Stimulated activated CD4-positive, alpha-beta T cell treated with anti-CD3 and anti-CD28 coated beads, Interleukin-4, amount 100 ng/mL, for 4 hours (primary cell): ENCODE measurements at places on chromosomes 4 and X.

- no peak for DNase-seq
These were observed 108.1 kb upstream of the SPRY1 start for GRCh38 chr4:123288309-123289025.

GRCh38 chr4:151340751-151341385 is 15.5 kb upstream of the SH3D19 start:
- DNase-seq, result no peak

- DNase-seq, result no peak
These were observed 194.3 kb upstream of the PGRMC2 start for GRCh38 chr4:128481752-128482480.

GRCh38 chr4:121272526-121272925 is 108.3 kb downstream of the QRFPR start:
- DNase-seq, result no peak

GRCh38 chr4:122928930-122929329 is 6.5 kb upstream of the NUDT6 start:
- DNase-seq, result no peak

DNA sequence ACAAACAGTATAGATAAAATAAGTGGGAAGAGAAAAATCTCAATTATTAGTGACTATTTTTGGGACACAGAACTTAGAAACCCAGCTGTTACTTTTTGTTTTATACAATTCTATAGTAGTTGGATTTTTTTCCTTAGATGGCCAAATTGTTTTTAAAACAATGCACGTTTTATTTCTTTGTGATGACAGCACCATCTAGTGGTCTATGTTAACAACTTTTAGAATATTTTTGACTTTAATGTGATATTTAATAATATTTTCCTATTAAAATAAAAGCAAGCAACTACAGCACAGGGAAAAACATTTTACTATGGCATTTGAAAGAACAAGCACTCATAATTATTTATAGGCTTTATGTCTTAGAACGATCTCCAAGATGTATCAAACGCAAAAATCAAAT is 5.6 kb upstream of the SMIM31 start:
- DNase-seq, result no peak

- DNase-seq, result no peak
These were observed 40.3 kb downstream of the OSTC start for GRCh38 chr4:108690738-108691137.

DNA sequence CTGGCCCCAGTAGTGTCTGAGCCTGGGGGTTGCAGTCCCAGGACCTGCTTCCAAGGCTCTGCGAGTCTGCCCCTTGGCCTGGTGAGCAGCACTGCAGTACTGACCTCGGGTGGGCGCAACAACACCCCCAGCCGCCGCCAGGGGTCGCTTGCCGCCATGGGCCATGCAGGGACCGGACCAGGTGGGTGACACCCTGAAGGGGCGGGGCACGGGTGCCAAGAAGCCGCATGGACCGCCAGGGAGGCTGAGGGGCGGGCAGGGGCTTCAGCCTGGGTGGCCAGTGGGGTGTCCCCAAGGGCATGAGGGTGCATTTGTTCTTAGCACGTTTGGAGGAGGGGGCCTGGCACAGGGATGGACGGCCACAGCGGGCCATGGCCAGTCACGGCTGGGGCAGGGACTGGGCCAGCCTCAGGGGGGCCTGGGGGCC is 25.0 kb downstream of the TACC3 start:
- DNase-seq, result peak; percentile 80

GRCh38 chr4:31291238-31291637 is 571.1 kb downstream of the PCDH7 start:
- no peak for DNase-seq
